ENCODE measurements at places on chromosomes 12 and 14.

DNA sequence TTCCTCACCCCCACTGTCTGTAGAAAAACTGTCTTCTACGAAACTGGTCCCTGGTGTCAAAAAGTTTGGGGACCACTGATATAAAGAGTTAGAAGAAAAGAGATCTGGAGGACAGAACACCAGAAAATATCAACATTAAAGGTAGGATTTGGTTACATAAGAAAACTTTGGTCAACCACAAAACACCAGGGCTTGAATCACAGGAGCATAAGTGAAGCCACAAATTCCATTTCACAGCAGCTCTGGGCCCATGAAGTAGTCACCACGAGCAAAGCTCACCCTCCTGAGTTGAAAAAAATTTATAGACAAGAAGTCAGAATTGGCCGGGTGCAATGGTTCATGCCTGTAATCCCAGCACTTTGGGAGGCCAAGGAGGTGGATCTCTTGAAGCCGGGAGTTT, 19.4 kb downstream of the RALGAPA1 start:
- DNase-seq: no peak

DNA sequence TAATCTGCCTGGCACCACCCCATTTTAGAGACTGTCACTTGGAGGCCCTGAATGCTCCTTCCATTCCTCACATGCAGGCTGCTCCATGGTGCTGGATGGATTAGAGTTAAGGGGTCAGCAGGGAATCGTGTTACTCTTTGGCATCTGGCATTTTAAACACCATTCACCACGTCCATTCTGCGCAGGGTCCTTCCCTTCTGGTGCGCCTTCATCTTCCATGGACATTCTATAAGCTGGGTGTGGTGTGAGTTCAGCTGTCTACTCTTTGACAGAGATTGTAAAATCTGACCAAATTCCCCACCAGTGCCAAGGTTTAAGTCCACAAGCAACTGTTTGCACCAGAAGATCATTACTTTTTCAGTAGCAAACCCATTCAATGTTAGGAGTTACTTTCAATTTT, 47.8 kb downstream of the GIT2 start:
- DNase-seq: no peak

- DNase-seq: peak; percentile 92
Measured at GRCh38 chr12:118038137-118038536, 21.6 kb downstream of the RFC5 start.

DNA sequence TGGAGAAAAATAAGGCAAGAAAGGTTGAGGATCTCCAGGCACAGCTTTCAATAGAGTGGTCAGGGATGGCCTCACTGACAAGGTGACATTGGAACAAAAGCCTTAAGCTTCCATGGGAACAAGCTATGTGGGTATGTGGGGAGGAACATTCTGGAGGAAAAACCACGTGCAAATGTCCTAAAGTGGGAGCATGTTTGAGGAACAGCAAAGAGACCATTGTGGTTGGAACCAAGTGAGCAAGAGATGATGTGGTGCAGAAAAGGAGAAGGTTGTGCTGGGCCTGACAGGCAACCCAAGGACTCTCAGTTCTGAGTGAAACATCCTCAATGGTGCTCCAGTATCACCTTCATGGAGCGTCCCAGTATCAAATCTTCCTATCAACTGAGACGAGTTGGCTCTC, 184.0 kb downstream of the CAND1 start:
- DNase-seq: no peak

DNA sequence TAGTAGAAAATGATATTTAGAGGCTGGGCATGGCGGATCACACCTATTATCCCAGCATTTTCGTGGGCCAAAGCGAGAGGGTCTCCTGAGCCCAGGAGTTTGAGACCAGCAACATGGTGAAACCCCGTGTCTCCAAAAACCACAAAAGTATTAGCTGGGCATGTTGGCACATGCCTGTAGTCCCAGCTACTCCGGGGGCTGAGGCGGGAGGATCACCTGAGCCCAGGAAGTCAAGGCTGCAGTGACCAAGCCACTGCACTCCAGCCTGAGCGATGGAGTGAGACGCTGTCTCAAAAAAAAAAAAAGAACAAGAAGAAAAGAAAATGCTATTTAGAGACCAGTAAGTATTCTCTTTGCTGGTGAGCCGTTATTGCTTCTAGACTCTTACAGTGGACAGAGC, 79.2 kb upstream of the MDM1 start:
- no peak for DNase-seq

DNA sequence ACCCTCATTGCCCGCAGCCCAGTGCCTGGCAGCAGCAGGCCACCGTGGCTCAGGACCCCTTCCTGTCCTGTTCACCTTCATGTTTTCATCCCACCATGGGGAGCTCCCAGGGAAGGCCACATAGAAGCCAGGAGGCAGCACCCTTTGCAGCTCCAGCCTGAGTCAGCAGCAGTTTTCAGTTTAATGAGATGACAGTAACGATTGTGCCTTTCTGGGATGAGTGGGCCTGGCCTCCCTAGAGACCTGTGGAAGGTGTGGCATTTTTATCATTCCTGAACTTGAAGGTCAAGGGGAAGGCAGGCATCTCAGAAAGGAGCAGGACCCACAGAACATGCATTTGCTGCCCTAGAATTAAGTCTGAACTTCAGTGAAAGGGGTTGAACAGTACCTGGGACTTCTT, 532.8 kb downstream of the FUT8 start:
- no peak for DNase-seq

DNA sequence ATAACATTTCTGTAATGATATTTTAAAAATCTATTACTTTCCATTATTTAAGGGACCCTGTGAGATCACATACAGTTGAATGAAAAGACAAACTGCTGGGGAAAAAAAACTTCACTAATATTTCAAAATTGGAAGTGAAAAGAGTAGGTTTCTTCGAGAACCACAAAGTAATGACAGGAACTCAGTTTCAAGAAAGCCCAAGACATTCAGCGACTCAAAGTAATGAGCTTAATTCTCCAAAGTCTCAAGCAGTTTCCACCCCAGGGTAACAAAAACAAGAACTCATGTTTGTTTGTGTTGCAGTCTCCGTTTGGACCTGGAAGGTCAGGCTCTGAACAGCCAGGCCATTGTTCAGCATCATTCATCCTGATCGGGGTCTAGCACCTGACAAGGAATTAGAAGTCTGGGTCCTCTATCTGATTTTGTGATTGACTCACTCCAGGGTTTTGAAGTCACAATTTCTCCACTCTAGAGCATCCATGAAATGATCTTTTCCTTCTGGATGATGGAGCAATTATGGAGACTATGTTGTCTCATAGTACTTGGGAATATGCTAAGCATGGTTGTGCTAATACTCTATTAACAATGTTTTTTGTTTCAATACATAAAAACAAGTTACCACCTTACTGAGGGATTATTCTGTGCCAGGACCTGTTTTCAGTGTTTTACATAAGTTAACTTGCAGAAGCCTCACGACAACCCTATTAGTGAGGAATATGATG, 126.9 kb downstream of the SLC25A21 start:
- DNase-seq: no peak

Data from NCI-H1417 (cell line).